ENCODE measurements at places on chromosomes 4 and X.

DNA sequence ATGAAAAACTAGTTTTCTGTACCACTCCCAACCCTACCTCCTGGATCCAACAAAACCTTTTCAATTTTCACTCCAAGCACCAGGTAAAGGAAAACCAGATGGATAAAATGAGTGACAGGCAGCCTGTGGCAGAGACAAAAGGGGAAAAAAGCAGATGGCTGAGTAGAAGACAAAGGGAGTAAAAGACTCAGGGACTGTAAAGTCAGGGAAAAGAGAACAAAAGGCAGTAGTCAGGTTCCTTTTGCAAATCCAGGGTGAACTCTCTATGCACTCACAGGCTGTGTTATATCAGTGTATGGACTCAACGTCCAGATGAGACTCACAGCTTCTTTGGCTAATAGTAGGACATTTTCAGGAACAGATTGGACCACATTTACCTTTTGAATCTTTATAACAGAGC is 54.2 kb downstream of the QRFPR start:
- DNase-seq = no peak

- no peak for DNase-seq
These were observed 1068.8 kb downstream of the ARAP2 start for GRCh38 chr4:35175487-35175886.

DNA sequence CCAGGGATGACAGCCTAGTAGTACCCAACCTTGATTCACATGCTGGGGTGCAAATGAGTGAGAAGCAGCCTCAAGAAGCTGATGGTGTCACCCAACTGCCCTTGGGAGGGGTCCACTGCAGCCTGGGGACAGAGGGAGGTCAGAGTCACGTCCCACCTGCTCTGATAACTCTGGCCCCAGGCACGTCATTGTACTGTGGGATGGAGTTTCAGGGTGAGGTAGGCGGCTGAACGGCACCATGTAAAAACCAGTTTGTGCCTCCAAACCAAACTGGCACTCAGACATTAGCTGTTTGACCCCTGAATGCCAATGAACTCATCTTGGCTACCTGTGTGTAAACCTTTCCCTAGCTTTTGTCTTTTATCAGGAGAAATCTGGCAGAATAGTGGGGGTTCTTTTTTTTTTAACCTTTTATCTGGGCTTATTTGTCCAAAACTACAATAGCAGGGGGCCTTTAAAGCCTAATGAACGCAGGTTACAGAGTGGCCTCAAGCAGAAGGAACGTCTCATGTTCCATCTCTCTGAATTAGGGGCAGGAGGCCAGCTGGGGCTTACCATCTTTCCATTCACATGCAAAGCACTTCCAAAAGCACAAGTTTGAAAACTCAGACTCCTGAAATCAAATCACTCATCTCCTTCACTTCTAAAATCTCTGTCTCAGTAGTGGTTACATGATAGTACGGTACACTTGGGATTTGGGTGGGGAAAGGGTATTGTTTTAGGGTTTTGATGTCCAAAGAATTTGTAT is 89.4 kb downstream of the IRF2 start:
- no peak for DNase-seq

- DNase-seq = no peak
These were observed 107.0 kb downstream of the REPS2 start for GRCh38 chrX:17053502-17053901.

- no peak for DNase-seq
These were observed 132.9 kb downstream of the RAP1GDS1 start for GRCh38 chr4:98394134-98394533.

- no peak for DNase-seq
These were observed 7.2 kb downstream of the SYN1 start for GRCh38 chrX:47612418-47612817.

GRCh38 chr4:98517218-98518021 is 141.0 kb downstream of the TSPAN5 start:
- DNase-seq = no peak

DNA sequence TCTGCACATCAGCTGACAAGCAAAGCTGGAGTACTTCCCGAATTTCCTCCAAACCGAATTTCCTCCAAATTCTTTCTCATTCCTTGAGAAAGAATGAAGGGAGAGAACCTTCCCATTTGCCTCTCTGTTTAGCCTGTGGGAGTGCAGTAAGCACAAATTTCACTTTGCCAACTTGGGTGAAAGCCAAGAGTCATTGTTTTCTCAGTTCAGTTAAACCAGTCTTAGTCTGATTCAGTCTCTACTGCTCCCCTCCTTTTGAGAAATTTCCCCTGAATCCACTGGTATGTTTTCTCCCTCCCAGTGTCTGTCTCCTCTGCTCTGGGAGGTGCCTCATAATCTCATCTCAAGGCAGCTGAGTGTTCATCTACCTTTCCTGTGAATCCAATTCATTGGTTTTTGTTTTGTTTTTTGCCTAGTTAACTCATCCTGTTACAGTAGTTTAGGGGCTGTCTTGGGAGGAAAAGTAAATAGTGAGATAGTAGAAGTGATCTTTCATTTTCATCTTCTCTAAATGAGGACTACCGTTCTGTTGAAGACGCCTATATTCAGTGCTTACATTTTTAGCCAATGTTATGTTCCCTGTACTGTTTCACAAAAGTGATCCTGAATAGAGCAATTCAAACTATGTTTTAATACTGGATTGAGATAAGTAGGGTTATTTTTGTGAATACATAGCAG is 49.0 kb downstream of the SYTL5 start:
- no peak for DNase-seq

- no peak for DNase-seq
These were observed at the start of gene SH3BP2 for GRCh38 chr4:2792711-2793585. TSS of gene SH3BP2 (plus strand) at chr4:2793085. CDS start at chr4:2820618, 27,533 bp downstream.

GRCh38 chr4:165621983-165622382 is 243.2 kb downstream of the CPE start:
- no peak for DNase-seq

- no peak for DNase-seq
These were observed 51.7 kb downstream of the TMEM154 start for GRCh38 chr4:152628128-152628527.

- no peak for DNase-seq
These were observed 47.0 kb upstream of the PGRMC1 start for GRCh38 chrX:119189115-119189514.

DNA sequence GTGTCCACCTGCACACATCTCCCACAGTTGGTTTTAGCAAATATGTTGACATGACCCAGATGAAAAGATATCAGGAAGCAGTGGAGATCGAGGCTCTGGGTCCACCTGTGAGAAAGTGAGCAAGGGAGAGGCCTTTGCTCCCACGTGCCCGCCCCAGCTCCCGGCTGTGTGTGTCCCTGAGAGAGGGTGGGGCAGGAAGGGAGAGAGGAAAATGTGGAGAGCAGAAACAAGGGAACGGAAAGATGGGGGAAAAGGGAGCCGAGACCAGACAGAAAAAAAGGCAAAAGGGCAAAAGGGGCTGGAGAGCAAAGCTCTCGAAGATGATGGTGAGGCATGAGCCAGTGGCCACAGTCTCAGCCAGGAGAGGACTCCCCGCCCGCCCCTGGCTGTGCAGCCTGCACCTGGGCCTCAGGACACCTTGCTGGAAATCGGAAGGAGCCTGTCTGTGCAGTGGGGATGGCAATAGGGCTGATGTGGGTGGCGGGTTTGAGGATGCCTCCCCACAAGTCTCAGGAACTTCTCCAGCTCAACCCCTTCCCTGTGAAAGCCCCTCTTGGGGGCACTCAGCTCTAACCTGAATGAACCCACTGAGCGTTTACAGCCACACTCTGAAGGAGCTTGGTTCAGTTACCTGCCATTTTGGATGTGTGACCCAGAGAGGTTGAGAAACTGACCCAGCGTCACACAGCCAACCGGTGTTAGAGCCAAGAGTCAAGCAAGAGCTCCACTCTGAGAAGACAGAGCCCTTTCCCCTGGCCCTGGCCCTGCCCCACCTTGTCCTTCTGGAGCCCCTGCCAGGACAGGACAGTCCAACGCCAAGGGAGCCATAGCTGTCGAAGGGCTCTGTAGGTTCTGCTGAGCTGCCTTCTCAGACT is 20.3 kb upstream of the MSX1 start:
- DNase-seq = no peak

DNA sequence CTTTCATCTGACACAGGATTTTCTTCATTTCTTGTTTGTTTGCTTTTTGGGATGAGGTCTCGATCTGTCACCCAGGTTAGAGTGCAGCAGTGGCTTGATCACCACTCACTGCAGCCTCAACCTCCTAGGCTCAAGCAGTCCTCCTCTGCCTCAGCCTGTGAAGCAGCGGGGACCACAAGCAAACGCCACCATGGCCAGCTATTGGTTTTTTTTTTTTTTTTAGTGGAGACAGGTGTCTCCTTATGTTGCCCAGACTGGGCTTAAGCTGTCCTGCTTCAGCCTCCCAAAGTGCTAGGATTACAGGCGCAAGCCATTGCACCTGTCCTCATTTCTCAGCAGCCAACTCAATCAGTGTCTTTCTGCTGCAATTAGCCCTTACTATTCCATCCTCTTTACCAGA is 10.3 kb downstream of the SPRY1 start:
- no peak for DNase-seq

GRCh38 chrX:147333821-147334220 is 519.3 kb upstream of the CXorf51A start:
- DNase-seq = no peak

- DNase-seq = no peak
These were observed 25.1 kb downstream of the PIR start for GRCh38 chrX:15468036-15468435.

DNA sequence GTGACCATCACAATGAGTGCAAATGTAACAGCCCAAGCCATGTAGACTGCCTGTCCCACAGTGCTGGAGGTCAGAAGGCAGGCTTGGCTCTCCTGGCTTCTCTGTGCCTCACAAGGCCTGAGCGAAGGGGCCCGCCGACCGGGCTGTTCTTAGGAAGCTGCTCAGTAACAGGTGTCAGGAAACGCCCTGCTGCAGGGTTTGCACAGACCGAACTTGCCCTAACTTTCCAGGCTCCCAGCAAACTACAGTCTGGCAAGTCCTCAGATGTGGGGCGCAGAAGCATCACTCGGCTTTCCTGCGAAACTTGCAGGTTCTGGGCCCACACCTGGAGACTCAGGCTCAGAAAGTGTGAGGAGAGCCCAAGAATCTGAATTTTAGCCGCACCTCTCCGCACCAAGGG is 87.6 kb downstream of the CRMP1 start:
- DNase-seq = no peak

DNA sequence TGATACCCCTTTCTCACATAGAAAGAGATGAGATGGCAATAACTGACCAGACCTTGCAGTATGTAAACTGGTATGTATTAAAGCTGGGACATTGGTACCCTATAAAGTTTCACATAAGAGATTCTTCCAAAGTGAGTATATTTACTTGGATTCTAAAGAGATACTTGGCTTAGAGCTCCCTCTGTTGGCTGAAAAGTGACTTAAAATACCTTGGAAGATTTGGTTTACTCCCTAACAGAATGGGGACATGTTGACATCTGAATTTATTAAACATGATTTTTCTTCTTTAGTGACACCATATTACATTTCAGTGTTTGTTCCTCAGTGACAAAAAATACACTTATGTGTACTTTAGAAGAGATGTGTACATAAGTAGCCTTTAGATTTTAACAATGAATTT is 47.9 kb upstream of the RGN start:
- DNase-seq = no peak

DNA sequence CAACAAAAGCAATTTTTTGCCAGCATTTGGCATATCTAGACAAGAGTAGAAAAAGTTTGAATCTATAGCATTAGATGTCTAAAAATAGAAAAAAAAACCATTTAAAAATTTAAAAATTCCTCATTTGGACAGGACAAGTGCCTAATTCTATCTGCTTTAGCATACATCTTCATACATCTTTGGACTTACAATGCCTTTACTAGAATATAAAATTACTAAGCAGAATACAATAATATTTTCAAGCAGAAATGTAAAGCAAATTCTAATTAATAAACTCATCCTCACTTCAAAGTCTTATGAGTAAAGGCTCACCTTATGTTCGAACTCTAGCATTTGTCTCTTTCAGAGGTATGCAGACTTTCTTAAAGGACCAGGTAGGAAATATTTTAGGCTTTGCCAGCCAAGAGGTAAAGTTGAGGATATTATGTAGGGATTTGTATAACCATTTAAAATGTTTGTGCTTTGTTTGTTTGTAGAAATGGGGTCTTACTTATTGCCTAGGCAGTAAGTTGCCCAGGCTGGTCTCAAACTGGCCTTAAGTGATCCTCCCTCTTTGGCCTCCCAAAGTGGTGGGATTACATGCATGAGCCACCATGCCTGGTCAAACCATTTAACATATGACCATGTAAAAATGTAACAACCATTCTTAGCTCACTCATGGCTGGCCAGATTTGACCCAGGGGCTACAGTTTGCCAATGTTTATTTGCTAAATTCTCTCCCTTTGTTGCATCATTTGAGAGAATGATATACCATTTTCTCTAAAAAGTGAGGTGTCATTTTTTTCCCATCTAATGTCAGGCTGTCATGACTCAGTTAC is 29.1 kb downstream of the UGDH start:
- DNase-seq = no peak

DNA sequence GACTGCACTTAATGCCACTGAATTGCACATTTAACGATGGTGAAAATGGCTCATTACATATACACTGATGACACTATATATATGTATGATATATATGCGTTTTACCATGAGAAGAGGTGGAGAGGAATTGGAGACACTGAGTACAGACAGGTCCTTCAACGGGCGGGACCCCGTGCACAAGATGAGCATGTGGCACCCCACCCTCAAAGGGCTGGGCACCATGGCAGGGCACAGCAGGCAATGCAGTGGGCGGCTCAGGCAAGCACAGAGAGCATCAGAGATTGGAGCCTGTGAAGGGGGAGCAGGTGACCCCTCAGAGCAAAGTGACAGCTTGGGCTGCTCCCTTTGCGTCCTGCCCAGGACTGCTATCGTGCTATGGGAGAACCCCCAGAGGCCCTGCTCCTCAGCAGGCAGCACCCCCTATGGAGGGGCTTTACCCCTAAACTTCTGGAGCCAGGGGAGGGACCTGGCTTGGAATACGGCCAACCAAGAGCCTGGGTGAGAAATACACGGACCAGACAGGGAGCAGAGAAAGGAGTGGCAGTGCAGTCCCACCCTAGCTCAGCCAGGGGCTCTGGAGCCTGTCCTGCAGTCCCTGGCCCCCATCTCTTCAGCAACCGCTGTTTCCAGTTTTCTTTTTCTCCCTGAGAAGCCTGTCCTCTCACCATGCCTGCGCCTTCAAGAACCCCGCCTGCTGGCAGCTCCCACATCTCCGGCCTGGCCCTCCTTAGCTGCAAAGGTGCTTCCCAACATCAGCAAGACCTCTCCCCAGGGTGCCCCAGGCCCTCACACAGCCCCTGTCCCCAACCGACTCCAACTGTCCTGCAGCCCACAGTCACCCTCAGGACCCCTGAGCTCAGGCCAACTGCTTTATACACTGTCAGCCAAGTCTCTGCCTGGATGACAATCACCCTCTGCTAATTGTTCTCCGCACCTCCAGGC is 10.5 kb downstream of the SLC6A8 start:
- DNase-seq = no peak

GRCh38 chr4:169251291-169252235 is 19.2 kb downstream of the SH3RF1 start:
- DNase-seq = no peak
